Activated T-helper 2 cell treated with anti-CD3 and anti-CD28 coated beads, Interferon-gamma antibody, Interleukin-2, Interleukin-4, amounts not matched to agents 10 μg/mL and 5 μg/mL and 100 μg/mL, durations not matched to agents 14 hours and 24 hours and 36 hours (primary cell): ENCODE measurements at places on chromosomes 7 and 10. TPM values are rescaled to one million over a fixed set of nuclear protein-coding genes. Genes with fewer than 3 reads are reported as not detected.

The ANKRD1 gene
- total RNA-seq = not detected in 2 replicates

The ANLN gene
- total RNA-seq = 38.0 and 38.7 TPM in 2 replicates

The POLR1F gene
- 32.5 and 41.1 TPM in 2 replicates for total RNA-seq

The OR2A12 gene
- not detected in 2 replicates for total RNA-seq

The PDAP1 gene
- total RNA-seq = 153 and 159 TPM in 2 replicates

The IL2RA gene
- total RNA-seq = 1,777 and 1,808 TPM in 2 replicates

The IFIT1B gene
- not detected in 2 replicates for total RNA-seq

The HOXA7 gene
- total RNA-seq = not detected in 2 replicates

The KCNMA1 gene
- total RNA-seq = 0.14 and 0.21 TPM in 2 replicates

The ELMO1 gene
- total RNA-seq = 112 and 117 TPM in 2 replicates

The FOXI2 gene
- not detected in 2 replicates for total RNA-seq

The C7orf25 gene
- 4.4 TPM in 2 replicates for total RNA-seq

The LFNG gene
- 41.0 and 45.6 TPM in 2 replicates for total RNA-seq

The PAPOLB gene
- not detected in 2 replicates for total RNA-seq

The CRPPA gene
- 1.3 and 1.4 TPM in 2 replicates for total RNA-seq

The ARMH3 gene
- 19.1 and 25.5 TPM in 2 replicates for total RNA-seq

The SP4 gene
- 17.9 and 19.2 TPM in 2 replicates for total RNA-seq

The C10orf62 gene
- not detected in 2 replicates for total RNA-seq

The KCP gene
- total RNA-seq = not detected in 2 replicates

The EVX1 gene
- not detected in 2 replicates for total RNA-seq

The PNLIP gene
- total RNA-seq = not detected in 2 replicates

The FAM131B gene
- 1.3 and 2.0 TPM in 2 replicates for total RNA-seq

The TBXAS1 gene
- total RNA-seq = 1.7 and 2.0 TPM in 2 replicates

The MRLN gene
- total RNA-seq = not detected in 2 replicates

The MEOX2 gene
- not detected in 2 replicates for total RNA-seq

The OR13A1 gene
- total RNA-seq = not detected in 2 replicates

The NEUROD6 gene
- not detected in 2 replicates for total RNA-seq

The GRID1 gene
- total RNA-seq = not detected in 2 replicates

The PLEKHS1 gene
- total RNA-seq = not detected in 2 replicates

The ADRB1 gene
- total RNA-seq = not detected in 2 replicates

The SSC4D gene
- total RNA-seq = 0.71 and 0.78 TPM in 2 replicates

The ERVW-1 gene
- not detected in 2 replicates for total RNA-seq

The POLR2J3 gene
- total RNA-seq = 45.2 and 50.7 TPM in 2 replicates

The COL26A1 gene
- total RNA-seq = 0.11 and 0.16 TPM in 2 replicates
